ENCODE measurements at places on chromosomes 1 and 21. TPM values are rescaled to one million over a fixed set of nuclear protein-coding genes. Genes with fewer than 3 reads are reported as not detected.

- no peak for DNase-seq
These were observed 99.6 kb upstream of the USP24 start for GRCh38 chr1:55314740-55315139.

- no peak for DNase-seq
These were observed 59.8 kb downstream of the XCL1 start for GRCh38 chr1:168636200-168636599.

DNA sequence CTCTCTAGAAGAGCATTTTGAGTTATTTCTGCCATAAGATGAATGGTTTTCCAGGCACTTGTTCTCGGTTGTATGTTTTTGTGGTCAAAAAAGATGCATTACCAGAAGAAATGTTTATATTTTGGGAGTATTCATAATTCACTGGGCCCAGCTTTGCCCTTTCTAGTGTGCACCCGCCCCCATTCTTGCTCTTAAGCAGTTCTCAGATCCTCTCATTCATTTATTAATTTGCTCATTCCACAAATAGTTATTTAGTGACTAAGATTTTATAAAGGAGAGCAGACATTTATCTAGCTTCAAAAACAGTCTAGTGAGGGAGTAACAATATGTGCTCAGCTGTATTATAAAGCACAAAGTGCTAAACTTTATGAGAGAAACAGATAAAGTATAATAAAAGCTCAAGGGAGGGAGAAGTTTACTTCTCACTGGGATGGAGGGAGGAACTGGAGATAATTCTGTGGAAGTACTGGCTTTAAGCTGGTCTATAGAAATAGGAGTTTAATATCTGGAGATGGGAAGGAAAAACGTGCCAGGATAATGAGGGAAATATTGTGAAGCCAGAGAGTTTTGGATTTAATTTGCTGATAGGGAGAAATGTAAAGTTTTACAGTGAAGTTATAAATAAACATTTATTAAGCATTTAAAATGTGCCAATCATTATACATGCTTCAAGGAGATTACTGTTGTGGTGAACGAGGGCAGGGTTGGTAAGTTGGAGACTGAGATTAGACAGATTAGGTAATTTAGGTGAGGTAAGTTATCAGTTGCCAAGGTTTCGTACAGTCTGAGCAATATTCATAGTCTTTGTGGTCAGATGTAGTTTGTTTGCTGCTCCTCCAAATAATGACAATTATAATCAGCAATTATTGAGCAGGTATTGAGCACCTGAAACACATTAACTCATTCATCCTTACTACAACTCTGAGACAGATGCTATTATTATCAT, 9.1 kb upstream of the MACF1 start:
- no peak for DNase-seq

DNA sequence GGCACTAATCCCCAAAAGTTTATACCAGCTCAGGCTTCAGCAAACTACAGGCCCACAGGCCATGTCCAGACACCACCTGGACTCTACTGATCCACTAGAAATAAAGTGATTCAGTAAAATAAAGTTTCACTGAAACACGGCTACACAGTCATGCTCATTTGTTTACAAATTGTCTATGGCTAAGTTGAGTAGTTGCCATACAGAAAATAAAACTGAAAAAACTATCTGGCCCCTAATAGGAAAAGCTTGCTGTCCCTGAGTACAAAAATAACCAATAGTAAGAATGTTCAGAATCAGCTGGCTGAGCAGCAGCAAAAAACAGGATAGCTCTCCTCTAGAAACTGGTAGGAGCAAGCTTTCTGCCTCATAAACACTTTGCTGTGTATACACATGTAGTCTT, 221.5 kb downstream of the RERE start:
- no peak for DNase-seq

DNA sequence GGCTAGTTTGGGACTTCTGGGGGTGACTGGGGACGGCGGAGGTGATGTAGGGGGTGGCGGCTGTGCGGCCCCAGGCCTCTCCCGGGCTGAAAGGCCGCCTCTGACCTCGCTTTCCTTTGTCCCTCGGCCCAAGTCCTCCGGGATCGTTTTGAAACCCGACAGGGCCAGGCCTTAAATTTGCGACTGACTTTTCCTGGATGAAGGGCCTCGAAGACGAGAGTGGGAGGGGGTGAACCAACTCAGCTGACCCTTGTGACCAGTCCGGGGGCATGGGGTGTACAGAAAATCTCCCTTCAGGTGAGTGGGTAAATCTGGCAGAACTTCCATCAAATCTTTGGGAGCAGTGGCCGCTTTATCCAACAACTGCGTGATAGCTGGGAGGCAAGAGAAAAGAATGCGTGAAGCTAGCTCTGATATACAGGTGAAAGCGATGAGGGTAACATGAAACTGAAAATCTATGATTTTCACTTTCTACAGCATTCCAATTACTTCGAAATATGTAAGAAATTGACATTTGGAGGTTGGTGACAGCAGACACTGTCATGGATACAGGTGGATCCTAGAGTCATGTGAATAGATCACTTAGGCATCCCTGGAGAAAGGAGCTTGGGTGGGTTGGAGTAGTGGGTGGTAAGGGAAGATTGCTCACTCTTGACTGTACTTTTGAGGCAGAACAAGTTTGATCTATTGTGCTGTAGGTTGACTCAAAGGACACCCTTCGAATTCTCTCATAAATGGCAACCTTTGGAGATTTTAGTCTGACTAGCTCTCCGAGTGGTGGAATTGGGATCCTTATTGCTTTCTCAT, 885 bp downstream of the AHCYL1 start:
- no peak for DNase-seq

- DNase-seq = no peak
These were observed 47.9 kb upstream of the RUNX1 start for GRCh38 chr21:35096959-35097358.

DNA sequence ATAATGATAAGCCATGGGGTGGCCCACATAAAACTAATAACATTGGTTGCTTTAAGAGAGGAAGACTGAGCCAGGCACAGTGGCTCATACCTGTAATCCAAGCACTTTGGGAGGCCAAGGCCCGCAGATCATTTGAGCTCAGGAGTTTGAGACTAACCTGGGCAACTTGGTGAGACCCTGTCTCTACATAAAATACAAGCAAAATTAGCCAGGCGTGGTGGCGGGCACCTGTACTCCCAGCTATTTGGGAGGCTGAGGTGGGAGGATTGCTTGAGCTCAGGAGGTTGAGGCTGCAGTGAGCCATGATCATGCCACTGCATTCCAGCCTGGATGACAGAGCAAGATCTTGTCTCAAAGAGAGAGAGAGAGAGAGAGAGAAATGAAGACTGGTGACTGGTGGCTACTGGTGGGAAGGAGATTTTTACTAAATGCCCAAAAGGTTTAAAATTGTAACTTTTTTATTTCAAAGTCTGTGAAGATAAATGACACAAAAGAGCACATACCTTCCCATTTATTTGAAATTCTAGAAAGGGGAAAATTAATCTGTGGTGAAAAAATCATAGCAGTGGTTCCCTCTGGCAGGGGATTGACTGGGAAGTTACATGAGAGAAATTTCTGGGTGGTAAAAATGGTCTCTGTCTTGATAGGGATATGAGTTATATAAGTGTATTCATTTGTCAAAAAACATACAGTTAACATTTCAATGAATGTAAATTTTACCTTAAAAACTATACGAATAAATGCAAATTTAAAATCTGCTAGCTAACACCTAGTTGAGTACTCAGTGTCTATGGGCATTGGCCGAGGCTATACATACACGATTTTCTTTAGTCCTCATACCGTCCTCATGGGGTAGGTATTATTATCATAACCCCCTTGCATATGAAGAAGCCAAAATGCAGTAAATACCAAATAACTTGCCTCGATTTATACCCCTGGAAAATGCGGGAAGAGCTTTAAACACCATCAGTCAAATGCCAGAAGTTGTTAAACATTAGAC, 2.2 kb upstream of the NBPF1 start:
- DNase-seq = no peak

DNA sequence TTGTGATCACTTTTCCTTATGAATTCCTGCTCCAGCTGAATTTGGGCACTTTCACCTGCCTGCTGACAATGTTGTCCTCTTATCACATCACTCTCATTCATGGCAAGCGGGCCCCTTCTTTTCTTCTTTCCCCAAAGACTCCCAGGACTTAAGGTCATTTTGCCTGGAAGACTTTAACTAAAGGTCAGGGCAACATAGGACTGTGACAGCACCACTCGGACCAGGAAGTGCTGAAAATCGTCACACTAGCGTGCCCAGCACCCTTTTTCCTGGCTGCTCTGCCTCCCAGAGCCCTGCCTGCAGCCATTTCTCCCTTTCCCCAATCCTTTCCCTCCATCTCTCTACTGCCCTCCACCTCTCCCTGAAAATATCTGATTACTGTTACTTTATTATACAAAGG, 35.4 kb downstream of the CD34 start:
- DNase-seq = no peak

DNA sequence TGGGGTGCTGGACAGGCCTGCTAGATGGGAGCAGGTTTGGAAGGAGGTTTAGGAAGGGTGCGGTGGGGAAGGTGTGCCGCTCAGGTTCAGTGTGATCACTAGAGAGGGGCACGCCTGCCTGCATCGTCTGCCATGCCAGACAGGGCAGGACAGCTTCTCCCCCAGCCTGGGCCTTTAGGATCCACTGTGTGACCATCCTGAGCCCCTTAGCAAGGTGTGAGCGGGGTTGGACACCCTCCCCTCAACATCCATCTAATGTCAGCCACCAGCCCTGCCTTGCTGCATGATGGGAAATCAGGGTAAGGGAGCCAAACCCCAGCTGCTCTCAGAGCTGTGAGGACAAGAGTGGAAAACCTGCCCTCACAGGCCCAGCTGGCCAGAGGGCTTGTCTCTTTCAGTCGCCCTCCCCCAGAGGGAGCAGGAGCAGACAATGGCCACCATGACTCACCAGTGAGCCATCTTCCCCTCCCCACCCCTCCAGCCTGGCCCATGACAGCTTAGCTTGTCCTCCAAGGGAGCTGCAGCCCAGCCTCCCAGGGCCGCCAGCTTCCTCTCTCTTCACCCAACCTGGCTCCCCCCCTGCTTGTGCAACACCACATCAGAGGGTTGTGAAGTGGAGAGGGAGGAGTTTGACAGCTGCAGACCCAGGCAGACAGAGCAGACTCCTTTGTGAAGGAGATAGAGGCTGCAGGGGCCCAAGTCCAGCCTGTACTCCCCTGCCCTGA, 37.0 kb downstream of the NUAK2 start:
- peak; percentile 90 for DNase-seq

- DNase-seq = no peak
These were observed 128.1 kb downstream of the ST6GALNAC3 start for GRCh38 chr1:76202670-76203069.

GRCh38 chr1:35115459-35116383, 36.5 kb downstream of the ZMYM1 start:
- DNase-seq = no peak

DNA sequence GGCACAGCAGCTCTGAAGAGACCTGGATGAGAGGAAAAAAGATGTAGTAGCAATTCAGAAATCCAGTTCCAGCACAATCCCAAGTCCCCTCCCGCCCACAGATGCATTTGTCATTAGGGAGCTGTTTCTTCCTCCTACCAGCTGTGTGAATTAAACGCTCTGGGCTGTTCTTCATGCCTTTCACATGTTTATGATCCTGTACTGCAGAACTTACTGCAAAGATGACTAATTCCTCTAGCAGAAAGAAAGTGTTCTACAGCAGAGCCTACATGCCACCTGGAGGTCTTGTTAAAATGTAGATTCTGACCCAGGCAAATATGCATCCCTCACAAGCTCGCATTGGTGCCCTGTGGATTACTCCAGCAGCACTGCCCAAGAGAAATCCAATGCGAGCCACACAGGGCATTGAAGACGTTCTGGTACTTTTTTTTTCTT, 6.5 kb downstream of the ENO1 start:
- DNase-seq = no peak

DNA sequence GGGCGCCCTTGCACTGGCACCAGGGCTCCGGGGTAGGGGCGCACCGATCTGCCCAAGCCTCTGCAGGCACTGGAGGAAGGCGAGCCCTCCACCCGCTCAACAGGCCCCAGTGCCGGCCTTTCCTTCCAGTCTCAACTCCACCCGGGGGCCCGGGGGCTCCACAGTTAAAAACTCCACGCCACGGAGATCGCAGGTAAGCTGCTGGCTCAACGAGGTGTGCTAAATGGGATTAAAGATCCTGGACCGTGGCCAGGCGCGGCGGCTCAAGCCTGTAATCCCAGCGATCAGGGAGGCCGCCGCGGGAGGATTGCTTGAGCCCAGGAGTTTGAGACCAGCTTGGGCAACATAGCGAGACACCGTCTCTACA, 536 bp downstream of the HSF2BP start:
- DNase-seq = no peak

DNA sequence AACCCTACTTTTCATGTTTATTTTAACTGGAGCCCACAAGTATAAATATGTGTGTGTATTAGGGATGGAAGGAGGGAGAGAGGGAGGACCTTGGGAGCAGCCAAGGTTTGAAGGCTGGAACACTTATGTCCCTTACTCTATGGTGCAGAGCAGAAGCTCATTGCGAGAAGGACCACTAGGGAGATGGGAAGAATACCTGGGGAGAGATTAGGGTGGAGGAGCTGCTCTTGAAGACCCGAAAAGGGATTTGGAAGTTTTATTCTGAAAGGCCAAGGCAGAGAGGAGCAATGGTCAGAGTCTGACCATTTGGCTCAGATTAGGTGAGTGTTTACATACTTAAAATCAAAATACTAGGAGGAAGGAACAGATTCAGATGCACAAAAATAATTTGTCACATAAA, 8.1 kb downstream of the CD2 start:
- no peak for DNase-seq

- DNase-seq = no peak
These were observed 1.7 kb upstream of the ADAMTS4 start for GRCh38 chr1:161200421-161200991.

DNA sequence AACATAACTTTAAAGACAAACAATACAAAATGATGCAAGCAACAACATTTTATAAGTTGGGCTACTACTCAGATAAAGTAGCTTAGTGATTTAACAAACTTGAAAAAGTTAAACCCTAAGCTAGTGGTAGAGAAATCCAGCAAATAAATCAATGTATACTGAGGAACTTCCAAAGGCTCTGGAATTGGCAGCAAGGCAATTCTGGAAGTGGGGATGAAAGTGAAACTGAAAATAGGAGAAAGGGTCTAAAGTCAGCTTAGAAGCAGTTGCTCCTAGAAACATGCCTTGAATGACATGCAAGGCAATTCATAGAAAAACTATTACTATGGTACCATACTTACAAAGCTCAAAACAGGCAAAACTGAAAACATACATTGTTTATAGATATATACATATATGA, 90.0 kb upstream of the CAMK1G start:
- no peak for DNase-seq

GRCh38 chr1:16925635-16926490, 4.1 kb downstream of the CROCC start:
- DNase-seq = no peak

GRCh38 chr21:42161401-42161955, 57.5 kb upstream of the ABCG1 start:
- DNase-seq = no peak

- no peak for DNase-seq
These were observed 6.8 kb downstream of the SSU72 start for GRCh38 chr1:1567891-1568291.

GRCh38 chr1:204081164-204081790, 8.4 kb downstream of the SOX13 start:
- peak; percentile 42 for DNase-seq

GRCh38 chr1:1308756-1309250, 406 bp downstream of the PUSL1 start:
- no peak for DNase-seq

GRCh38 chr1:216945538-216946080, 222.4 kb upstream of the ESRRG start:
- DNase-seq = no peak

CBS gene
- 7.6 TPM for total RNA-seq

DCDC2B gene
- total RNA-seq = not detected

ENTREP3 gene
- total RNA-seq = 9.2 TPM

MFSD2A gene
- total RNA-seq = 7.1 TPM

VTCN1 gene
- total RNA-seq = 2.6 TPM

ADCY10 gene
- 0.55 TPM for total RNA-seq

CFHR5 gene
- total RNA-seq = not detected

KHDRBS1 gene
- total RNA-seq = 120 TPM
